ENCODE measurements at places on chromosomes 13 and 19.
A peak's percentile ranks its signal among the peaks of the same experiment; 100 is the strongest.

GRCh38 chr19:39497996-39498797, 550 bp upstream of the DLL3 start:
- DNase-seq: peak; percentile 47

DNA sequence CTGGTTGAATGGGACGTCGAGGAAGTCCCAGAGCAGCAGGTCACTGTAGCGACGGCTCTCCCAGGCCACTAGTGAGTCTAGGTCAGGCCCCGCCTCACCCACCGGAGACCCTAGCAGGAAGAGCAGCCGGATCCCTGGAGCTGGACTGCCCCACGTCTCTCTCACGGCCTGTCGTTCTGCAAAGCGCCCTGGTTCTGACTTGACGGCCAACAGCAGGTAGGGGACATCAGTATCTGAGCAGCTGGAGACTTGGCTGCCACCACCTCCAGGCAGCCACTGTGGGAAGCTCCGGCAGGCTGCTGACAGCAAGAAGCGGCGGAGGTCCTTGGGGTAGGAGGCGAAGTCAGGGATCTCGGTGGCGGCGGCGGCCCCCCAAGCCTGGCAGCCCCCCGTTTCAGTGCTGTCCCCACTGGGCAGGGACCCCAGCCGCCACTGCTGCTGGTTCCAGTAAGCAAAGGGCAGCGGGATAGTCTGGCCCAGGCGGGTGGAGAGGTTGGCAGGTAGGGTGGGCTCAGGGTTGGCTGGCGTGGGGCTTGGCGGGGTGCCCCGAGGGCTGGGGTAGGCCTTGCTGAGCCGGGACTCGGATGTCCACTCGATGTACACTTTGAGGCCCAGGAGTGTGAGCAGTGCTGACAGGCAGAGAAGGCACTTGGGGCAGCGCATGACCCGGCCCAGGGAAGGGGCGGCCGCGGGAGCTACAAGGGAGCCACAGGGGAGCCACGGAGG, 895 bp downstream of the B3GNT8 start:
- DNase-seq: no peak

GRCh38 chr13:40664350-40665125, 1.9 kb downstream of the FOXO1 start:
- peak; percentile 77 for DNase-seq

DNA sequence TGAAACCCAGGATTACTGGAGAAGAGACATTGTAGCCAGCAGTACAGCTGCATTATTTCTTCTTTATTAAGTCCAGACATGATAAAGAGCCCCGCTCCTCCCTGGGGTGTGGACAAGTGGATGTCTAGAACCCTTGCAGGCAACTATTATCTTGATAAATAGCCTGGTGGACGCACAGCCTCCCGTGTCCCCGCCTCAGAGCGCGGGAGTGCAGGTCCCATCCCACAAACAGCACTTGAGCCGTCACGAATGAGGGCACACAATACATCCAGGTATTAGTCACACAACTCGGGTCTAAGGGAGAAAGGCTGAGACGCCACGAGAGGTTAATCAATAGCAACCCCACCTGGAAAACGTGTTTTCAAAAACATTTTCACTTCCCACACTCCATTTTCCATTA, 213.2 kb upstream of the SOX1 start:
- no peak for DNase-seq

GRCh38 chr19:39111593-39112199, 13.9 kb upstream of the PAK4 start:
- DNase-seq: no peak

DNA sequence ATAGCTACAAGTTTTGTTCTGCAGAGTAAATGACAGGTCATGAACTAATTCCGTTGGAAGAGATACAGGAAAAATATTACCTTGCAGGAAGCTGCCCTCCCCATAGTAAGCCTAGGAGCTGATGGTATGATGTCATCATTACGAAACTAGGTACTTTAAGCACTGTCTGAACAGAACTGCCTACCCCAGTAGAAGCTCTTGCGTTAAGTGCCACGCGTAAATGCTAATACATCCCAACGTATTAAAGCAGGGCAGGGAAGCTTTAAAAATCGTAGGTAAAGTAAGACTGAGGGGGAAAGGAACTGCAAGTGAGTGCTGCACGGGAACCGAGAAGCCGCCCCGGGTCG, 572 bp downstream of the UGGT2 start:
- no peak for DNase-seq

- DNase-seq: no peak
Observed at GRCh38 chr13:85771856-85772255, 27.4 kb downstream of the SLITRK6 start.

DNA sequence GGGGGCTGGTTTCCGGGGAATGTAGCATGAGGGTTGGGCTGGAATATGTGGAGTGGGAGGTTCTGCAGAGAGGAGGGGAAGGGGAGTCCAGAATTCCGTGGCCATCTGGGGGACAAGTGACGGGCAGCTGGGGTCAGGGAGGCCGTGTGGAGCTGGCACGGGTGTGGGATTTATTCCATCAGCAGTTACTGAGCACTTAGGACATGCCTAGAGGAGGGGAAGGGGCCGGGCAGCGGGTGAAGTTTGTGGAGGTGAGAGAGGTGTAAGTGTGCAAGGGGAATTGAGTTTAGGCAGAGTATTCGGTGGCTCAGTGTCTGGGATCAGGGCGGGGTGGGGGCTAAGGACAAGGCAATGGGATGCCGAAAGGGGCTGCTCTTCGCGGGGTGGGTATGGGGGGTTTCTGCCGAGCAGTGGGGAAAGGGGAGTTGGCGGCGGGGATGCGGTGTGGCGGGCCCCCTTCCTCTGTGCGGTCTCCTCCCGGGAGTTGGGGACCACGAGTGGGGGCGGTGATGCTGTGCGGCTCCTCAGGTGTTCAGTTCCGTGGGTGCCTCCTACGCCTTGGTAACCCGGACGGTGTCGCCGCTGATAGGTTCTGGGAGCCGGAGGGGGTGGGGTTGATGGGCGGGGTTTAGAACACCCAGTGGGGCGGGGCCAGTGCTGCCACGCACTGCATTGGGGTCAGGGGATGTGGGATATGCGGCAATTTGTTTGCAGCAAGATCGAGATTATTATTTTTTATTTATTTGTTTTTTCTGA, 5.4 kb downstream of the CCDC61 start:
- DNase-seq: peak; percentile 90

GRCh38 chr13:74229242-74229641, 95.0 kb upstream of the KLF12 start:
- no peak for DNase-seq

GRCh38 chr19:5394551-5395505, 54.2 kb upstream of the PTPRS start:
- no peak for DNase-seq

DNA sequence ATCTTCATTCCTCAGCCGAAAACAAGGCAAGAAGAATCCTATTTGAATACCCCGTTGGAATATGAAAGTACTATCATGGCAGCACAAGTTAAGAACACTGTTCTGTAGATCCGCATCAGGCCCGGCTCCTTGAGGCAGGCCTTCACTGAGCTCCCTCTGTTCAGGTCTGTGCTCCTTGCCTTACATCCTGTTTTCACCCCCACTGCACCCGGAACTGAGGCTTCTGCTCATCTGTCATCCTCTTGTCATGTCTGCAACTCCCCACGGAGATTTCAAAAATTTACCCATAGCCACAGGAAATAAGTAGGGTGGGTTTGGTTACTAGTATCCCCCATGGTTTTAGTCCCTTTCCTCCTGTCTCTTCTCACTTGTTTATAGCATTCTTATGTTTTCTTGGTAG, 861.9 kb downstream of the GPC5 start:
- no peak for DNase-seq

DNA sequence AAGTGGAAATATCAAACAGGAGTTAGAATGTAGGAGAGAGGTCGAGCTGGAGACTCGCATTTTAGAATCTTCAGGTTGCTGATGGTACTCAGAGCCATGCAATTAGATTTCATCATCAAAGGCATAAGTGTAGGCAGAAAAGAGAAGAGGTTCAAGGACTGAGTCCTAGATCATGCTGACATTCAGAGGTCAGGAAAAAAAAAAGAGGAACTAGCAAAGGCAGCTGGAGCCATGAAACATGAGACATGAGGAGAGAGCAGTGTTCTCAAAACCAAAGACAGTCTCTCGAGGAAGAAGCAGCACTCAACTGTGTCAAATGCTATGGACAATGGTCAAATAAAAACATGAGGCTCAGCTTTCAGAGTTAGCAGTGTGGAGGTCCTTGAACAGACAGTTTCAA, 12.4 kb upstream of the TPP2 start:
- no peak for DNase-seq

DNA sequence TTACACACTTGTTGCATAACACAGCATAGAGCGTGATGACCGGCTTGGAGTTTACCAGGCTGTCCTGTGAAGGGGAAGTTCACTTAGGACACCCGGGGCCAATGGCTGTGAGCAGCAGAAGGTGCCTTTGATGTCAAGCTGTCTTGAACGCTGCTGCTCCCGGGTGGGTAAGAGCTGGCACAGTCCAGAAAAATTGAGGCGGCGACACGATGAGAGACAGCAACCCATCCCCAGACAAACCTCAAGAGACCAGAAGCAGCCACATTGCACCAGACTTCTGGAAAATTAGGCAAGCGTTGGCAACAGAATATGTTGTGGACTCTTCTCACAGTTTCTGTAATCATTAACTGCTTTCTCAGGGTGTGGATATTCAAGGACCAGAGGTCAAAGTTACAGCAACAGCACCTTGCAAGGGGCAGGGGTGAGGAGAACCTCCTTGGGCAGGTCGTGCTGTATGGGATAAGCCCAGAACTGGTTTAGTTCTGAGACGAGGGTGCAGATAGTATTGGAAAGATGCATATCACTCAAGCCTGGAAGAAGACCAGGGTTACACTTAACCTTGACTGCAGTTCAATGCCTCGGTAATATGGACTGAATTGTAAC, 10.1 kb downstream of the NFILZ start:
- no peak for DNase-seq

- peak; percentile 96 for DNase-seq
Observed at GRCh38 chr19:8412783-8413628, at the start of gene MARCHF2. MARCHF2 (plus strand) TSS chr19:8413305; CDS start chr19:8421841, 8,536 bp downstream.

- no peak for DNase-seq
Observed at GRCh38 chr13:39509616-39510315, 93.2 kb downstream of the LHFPL6 start.

- peak; percentile 55 for DNase-seq
Observed at GRCh38 chr13:112066624-112067004, 335 bp upstream of the SOX1 start.

DNA sequence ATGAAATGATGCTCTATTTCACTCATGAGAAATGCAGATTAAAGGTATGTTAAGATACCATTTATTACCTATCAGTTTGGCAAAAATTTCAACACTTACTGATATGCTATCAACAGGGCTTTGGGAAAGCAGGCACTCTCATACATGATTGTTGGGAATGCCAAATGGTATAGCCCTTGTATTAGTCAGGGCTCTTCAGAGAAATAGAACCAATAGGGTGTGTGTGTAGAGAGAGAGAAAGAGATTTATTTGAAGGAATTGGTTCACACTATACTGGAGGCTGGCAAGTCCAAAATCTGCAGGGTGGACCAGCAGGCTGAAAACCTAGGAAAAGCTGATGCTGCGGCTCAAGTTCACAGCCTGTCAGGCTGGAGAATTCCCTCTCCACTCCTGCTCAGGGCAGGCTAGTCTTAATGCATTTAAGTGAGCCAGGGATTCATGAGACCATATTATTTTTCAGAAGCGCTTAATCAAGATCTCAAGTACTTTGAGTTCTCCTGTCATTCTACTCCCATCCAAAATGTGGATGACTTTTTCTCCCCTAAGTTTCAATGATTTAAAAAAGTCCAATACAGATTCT, 72.4 kb downstream of the NHLRC3 start:
- DNase-seq: no peak

- peak; percentile 43 for DNase-seq
Observed at GRCh38 chr13:114019367-114019766, 45.5 kb upstream of the C13orf46 start.

DNA sequence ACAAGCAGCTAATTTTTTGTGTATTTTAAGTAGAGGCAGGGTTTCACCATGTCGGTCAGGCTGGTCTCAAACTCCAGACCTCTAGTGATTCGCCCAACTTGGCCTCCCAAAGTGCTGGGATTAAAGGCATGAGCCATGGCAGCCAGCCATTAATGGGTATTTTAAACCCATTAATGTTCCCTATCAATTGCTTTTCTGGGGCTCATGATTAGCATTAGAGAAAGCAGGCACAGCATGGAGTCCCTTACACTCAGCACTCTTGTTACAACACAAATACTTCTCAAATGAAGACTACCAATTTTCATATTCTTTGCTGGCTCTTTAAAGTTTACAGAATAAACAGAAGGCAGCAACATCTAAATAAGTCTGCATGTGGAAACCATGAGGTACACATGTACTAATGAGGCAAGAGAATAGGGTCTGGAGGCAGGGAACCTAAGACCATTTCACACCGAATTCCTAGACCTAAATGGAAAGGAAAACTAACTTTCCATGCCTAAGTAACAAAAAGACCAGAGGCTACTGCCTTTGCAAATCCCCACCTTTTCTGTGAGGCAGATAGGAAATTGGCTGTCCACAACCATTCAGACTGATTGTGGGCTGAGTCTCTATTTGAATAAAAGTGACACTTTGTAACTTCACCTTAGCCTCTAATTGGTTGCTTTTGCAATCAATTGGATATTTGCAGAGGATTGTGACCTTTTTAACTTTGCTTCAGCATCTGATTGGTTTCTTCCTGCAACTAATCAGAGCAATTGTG, 21.2 kb downstream of the ZNF675 start:
- DNase-seq: no peak

GRCh38 chr19:9937001-9937411, 691 bp upstream of the OLFM2 start:
- DNase-seq: no peak

DNA sequence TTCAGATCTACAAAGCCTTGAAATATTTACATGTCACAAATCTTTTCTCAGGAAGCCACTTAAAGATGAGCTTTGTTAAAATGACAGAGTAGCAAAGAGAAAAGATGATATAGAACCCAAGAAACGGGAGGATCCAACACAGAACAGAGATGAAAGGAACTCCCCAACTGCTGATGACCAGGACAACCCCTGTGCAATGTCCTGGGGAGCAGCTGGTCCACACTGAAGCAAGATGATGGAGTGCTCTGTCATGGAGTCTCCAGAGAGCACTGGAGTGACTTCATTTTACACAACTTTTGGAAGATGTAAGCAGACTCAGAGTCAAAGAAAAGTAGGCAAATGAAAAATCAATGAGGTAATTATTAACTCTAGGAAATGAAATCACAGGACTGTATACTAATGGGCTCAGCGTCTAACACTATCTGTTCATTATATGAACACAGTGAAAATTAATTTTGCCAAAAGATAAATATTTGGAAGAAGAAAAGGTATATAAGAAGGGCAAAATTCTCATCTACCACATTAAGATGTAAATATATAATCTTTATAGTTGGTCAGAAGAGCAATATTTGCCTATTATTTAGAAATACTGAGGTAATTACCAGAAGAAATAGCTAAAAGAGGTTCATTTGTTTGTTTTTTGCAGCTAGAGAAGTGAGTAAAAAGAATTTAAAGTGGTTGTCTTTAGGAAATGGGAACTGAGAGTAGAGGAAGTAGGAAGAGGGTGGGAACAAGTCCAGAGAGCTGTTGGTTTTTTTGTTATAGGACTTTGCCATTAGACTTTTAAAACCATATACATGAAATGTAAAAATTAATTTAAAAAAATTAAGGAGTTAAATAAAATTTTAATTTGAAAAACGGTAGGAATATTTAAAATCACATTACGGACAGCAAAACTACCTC, 30.5 kb downstream of the MTRF1 start:
- DNase-seq: no peak

Measured in CD4-positive, alpha-beta T cell treated with Interleukin-17A for 4 hours (primary cell).